ENCODE measurements at places on chromosomes 5 and 9. TPM values are rescaled to one million over a fixed set of nuclear protein-coding genes. Genes with fewer than 3 reads are reported as not detected.

The MTAP gene
- total RNA-seq: 9.9 TPM

The PTGDS gene
- 0.59 TPM for total RNA-seq

The NMUR2 gene
- 0.09 TPM for total RNA-seq

The DOCK8 gene
- total RNA-seq: 0.23 TPM

The PCDHGC5 gene
- total RNA-seq: not detected

The GIN1 gene
- total RNA-seq: 3.2 TPM

The KCNV2 gene
- total RNA-seq: not detected

The KCNT1 gene
- not detected for total RNA-seq

The ARID3C gene
- 0.23 TPM for total RNA-seq

The RNF183 gene
- not detected for total RNA-seq

The RBM27 gene
- total RNA-seq: 14.5 TPM

The ECM2 gene
- total RNA-seq: 0.24 TPM

The DMGDH gene
- not detected for total RNA-seq

The SRP19 gene
- 98.9 TPM for total RNA-seq

The ADAMTS16 gene
- total RNA-seq: 1.9 TPM

The PLAC8L1 gene
- total RNA-seq: 0.26 TPM

The MARVELD2 gene
- total RNA-seq: 2.0 TPM

The GNAQ gene
- total RNA-seq: 16.8 TPM

The PPIP5K2 gene
- 22.0 TPM for total RNA-seq

Data from A549 treated with CORT108297 at 1 μM for 4 hours (cell line).